ENCODE measurements at places on chromosomes 12 and 14.

DNA sequence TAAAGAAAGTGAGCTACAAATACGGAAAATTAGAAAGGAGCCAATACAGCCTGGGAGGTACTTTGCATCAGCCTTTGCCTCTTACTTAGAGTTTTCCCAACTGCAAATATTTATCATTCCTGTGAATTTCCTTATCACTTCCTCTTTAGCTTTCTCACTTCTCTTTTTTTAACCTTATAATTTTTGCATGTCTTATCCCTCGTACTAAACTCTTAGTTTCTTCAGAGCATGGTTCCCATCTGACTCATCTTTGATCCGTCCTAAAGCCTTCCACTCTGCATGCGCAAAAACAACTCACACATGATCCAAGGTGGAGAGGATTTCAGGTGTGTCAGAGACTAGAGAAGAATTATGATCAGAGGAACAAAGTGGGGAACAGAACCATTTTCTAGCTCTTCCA lies 9.6 kb upstream of the SNAPC1 start:
- no peak for DNase-seq

- no peak for DNase-seq
Observed at GRCh38 chr14:77187649-77188012, 6.0 kb downstream of the TMEM63C start.

GRCh38 chr14:97298331-97298730 lies 501.1 kb downstream of the VRK1 start:
- DNase-seq = no peak

GRCh38 chr14:102121567-102121966 lies 18.1 kb upstream of the WDR20 start:
- no peak for DNase-seq

DNA sequence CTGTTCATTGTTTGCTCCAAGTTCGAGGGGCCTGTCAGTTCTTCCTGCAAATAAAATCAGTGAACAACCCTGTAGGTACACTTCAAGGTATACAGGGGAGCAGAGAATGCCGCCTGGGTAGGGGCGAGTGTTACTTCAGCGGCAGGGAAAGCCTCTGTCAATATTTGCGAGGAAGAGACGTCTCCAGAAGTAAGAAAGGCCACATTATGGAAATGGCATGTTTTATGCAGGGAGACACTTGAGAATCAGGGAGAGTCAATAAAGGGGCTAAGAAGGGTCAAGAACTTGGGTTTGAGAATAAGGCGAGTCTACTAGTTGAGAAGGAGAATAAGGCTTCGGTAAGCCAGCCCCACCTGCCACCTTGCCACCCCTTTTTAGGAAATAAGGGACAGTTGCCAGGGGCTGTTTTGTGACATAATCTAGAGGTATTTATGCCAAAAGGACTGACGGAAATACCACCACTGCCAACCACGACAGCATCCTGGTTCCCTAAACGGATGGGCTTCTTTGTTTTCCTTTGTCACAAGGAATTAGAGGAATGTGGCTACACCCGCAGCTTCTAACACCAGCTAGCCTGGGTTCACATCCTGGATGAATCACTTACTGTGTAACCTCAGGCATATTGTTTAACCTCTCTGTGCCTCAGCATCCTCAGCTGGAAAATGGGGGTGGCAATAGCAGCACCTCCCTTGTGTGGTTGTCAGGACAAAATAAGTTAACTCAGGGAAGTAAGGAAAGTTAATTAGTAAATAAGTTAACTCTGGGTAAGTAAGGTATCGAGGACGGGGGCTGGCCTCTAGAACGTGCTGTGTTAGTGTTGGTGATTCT lies 67.7 kb downstream of the EID3 start:
- DNase-seq = no peak

GRCh38 chr14:103542605-103543088 lies 13.7 kb downstream of the TRMT61A start:
- peak; percentile 85 for DNase-seq

DNA sequence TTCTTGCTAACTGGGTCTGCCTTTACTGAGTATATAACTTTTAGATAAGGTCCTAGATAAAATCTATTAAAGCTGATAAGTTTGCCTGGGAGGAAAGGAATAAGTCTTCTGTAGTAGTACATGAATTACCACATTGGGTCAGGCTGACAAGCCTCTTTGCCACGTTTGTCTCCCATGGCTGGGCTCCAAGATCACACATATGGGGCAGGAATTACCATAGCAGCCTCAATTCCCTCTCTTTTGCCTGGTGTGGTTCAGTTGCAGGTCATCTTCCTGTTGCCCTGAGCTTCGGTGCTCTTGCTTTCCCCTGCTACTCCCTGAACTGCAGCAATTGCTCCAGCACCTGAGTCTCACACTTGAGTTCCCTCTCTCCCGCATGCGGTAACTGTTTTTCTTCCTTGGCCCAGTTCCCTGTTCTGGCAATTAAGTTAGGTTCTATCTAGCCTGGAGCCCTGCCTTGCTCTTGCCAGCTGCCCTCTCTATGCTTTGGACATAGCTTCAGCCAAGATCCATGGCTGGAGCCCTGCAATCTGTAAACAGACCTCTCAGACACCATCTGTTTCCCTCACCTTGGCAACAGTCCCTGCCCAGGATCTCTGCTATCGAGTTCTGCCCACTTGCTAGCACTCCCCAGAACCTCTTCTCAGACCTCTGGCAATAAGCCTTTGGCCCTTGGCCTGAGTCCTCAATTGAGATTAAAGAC lies 5.8 kb upstream of the GLT8D2 start:
- peak; percentile 70 for DNase-seq

DNA sequence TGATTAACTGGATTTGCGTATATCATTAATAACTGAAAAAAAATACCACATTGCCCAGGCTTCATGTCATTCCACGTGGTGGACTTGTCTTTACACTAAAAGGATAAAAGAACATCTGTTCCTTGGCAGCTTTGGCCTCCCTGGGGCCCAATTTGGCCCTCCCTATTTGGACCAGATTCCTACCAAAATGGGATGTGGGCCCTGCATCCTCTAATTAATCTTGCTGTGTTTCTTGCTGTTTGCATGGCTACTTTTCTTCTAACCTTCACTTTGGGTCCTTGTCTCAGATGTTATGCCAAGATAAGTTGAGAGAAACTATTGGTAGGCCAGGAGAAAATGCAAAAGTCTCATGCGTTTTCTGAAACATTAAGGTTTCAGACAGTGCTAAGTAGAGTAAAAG lies 57.5 kb downstream of the PTHLH start:
- peak; percentile 38 for DNase-seq

- no peak for DNase-seq
Observed at GRCh38 chr12:23827353-23827752, 122.1 kb downstream of the SOX5 start.

DNA sequence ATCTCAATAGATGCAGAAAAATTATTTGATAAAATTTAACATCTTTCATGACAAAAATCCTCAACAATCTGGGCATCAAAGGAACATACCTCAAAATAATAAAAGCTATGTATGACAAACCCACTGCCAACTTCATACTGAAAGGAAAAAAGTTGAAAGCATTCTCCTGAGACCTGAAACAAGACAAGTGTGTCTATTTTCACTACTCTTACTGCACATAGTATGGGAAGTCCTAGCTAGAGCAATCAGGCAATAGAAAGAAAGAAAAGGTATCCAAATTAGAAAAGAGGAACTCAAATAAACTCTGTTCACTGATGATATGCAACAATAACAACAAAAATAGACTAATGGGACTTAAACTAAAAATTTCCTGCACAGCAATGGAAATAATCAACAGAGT lies 90.1 kb downstream of the SLCO1B1 start:
- no peak for DNase-seq

- no peak for DNase-seq
Observed at GRCh38 chr12:116943419-116944372, 32.9 kb downstream of the FBXW8 start.

- no peak for DNase-seq
Observed at GRCh38 chr12:18428416-18428815, 167.1 kb downstream of the PIK3C2G start.

DNA sequence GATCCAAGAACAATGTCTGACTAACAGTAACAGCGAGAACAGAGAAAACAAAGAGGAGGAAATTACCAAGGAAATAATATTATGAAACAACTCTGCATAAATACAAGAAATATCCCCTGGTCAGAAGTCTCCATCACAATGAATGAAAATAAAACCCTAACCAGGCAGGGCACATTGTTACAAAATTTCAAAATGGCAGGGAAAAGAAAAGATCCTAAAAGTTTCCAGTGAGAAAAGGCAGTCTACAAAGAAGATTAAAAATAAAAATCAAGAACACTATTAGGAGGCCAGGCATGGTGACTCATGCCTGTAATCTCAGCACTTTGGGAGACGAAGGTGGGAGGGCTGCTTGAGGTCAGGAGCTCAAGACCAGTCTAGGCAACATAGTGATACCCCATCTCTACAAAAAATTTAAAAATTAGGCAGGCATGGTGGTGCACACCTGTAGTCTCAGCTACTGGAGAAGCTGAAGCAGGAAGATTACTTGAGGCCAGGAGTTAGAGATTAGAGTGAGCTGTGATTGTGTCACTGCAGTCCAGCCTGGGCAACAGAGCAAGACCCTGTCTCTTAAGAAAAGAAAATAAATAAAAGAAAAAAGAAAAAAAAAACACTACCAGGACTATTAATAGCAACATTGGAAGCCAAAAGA lies 47.8 kb downstream of the FERMT2 start:
- DNase-seq = no peak

DNA sequence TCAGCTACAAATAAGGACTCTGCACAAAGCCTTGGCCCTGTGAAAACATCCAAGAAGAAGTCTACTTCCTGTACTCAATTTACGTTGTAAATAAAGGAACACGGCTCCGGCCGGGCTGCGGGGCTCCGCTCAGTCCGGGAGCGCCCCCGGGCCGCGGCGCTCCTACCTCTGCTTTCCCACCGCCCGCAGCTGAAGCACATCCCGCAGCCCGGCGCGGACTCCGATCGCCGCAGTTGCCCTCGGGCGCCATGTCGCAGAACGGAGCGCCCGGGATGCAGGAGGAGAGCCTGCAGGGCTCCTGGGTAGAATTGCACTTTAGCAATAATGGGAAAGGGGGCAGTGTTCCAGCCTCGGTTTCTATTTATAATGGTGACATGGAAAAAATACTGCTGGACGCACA lies 502.3 kb upstream of the FOXG1 start:
- no peak for DNase-seq

DNA sequence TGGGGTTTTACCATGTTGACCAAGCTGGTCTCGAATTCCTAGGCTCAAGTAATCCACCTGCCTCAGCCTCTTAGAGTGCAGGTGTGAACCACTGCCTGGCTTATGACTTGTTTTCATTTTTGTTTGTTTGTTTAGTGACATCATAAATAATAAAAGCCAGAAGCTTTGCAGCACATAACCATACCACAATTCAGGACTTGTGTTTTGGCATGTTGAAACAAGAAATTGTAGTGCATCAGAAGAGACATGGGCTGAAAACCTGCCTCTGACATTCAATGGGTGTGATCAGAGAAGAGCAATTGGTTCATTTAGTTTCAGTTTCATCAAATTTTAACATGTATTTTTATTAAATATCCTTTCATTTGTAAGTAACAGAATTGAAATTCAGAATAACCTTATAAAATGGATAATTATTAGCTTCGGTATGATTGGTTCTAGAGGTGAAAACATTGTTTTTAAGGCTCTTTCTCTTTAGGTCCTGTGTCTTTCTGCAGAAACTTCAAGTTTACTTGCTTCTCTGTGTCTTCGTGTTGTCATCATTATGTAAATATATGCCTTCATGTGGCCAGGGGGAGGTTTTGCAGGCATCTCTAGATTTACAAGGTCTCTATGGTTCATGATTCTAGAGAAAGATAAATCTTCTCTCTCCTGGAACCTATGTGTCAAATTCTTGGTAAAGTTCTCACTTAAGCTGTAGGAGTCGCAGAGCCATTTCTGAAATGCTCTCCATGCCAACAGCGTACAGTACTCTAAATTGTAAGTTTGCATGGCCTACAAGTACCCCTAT lies 312.0 kb downstream of the KCNC2 start:
- DNase-seq = no peak

- no peak for DNase-seq
Observed at GRCh38 chr12:110354172-110354780, 49.2 kb downstream of the ANAPC7 start.

GRCh38 chr12:129566800-129567199 lies 337.0 kb downstream of the TMEM132D start:
- no peak for DNase-seq

- DNase-seq = no peak
Observed at GRCh38 chr12:110776410-110776809, 33.7 kb upstream of the PPP1CC start.

DNA sequence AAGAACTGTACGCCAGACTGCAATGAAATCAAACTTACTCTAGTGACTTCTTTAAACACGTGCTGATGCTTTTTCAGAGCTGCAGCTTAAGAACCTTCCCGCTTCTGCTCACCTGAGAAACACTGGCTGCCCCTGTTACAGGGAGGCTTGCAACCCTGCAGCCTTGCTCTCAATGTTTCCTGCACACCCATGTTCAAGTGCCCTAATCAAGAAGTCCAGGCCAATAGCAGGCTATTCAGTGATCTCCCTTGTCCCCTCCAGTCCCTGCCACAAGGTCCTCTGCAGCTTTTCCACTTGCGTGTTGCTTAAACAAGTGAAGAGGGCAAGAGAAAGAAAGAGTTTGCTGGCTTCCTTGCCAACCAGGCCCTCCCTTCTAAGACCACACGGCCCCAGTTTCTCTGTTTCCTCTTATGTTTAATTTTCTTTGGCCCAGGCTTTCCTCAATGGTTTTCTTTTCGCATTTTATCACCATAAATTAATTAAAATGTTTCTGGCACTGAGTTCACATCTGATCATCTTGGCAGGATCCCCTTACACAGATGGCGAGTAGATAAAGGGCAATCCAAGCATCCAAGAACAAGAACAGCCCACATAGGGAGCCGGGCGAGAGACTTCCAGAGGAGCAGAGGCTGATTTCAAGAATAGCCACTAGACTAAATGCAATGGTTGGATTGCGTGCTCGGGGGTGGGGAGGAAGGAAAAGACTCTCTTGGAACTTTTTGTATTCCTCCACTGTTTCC lies 82.3 kb upstream of the CDKN3 start:
- no peak for DNase-seq

GRCh38 chr14:23097786-23098185 lies 2.5 kb downstream of the C14orf119 start:
- DNase-seq = no peak

DNA sequence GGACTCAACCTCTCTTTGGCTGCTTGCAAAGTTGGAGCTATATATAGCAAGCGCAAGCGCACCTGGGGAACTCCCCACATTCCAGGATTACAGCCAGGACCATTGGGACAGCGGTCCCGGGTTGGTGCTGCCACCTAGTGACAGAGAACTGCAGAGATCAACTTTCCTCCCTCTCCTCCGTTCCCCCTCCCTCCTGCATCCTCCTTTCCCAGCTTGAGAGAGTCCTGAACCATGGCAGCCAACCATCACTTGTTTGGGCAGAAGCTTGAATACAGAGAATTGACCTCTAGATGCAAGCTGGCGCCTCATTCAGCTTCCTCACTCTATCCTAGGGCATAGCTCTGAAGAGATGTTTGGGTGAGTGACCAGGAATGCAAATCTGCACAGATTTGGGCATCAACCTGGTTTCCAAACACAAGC lies 17.4 kb upstream of the FLVCR2 start:
- DNase-seq = peak; percentile 69
